ENCODE measurements at places on chromosomes 1 and 21.

GRCh38 chr1:198151688-198152087, 5.1 kb upstream of the NEK7 start:
- peak; percentile 14 for DNase-seq

GRCh38 chr1:94726981-94727685, 93.0 kb upstream of the SLC44A3 start:
- DNase-seq = no peak

DNA sequence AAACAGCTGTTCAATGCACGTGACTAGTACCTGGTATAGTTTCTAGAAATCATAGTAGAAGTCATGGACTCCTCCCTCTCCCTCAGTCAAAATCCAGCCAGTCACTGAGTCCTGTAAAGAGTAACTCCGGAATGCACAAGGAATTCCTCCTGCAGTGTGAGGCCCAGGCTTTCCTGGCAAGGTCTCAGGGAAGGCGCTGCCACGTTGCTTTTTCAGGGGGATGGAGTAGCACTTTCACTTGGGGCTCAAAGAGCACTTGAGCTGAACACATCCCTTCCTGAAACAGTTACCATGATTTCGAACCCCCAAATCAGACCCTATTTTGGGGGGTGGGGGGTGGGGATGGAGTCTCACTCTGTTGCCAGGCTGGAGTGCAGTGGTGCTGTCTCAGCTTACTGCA, 26.4 kb upstream of the LRRC8D start:
- no peak for DNase-seq

- peak; percentile 22 for DNase-seq
Observed at GRCh38 chr1:218344814-218345672, at the start of gene TGFB2. Gene TGFB2 (plus strand): TSS chr1:218345336. CDS start chr1:218346702, 1,366 bp downstream.

- no peak for DNase-seq
Observed at GRCh38 chr1:114263343-114263742, 109.7 kb upstream of the SYT6 start.

DNA sequence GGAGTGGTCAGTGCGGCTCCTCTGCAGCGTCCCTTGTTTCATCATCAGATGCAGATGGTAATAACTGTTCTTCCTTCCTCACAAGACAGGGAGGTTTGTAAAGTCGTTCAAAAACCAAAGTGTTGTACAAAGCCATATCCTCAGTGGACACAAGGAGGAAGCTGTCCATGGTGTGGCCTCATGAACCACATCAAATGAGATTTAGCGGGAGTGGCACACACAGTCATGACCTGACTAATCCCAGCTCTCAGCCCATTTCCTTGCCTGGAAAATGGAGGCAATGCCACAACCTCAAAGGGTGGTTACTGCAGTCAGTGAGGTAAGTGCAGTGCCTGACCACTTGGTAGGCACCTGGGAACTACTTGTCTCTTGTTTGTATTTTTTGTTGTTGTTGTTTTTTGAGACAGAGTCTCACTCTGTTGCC, 13.4 kb downstream of the ENTREP3 start:
- no peak for DNase-seq

DNA sequence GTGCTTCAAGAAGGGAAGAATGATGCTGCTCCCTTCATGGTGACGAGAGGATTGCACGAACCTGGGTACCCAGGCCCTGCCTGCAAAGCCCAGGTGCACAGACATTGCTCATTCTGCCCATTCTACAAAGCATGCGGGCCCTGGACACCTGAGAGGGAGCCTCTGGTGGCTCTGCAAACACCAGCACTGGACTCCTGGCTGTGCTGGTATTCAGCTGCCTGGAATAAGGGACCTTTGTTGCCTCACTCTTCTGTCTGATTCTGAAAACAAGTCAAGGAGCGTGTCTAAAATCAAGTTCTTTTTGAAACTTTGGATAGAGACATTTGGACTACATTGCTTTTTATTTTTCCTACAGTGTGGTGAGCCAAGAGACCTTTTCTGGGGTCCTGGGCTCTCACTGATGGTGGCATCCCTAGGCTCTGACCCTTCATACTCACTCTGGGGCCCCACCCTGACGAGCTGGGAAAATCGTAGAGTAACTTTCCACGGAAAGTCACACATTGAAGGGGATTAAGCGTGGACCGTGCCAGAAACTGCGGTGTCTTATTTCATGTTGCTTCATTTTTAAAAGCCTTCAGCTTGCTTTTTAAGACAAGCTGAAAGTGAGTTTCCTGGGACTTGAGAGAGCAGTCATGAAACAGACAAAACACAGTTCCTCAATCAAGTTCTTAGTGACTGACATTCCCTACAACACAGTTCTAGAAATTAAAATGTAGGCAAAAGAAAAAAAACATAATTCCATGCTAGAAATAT, 24.0 kb downstream of the ABCA4 start:
- DNase-seq = no peak

GRCh38 chr1:227869851-227870305, 54.4 kb downstream of the PRSS38 start:
- DNase-seq = no peak

DNA sequence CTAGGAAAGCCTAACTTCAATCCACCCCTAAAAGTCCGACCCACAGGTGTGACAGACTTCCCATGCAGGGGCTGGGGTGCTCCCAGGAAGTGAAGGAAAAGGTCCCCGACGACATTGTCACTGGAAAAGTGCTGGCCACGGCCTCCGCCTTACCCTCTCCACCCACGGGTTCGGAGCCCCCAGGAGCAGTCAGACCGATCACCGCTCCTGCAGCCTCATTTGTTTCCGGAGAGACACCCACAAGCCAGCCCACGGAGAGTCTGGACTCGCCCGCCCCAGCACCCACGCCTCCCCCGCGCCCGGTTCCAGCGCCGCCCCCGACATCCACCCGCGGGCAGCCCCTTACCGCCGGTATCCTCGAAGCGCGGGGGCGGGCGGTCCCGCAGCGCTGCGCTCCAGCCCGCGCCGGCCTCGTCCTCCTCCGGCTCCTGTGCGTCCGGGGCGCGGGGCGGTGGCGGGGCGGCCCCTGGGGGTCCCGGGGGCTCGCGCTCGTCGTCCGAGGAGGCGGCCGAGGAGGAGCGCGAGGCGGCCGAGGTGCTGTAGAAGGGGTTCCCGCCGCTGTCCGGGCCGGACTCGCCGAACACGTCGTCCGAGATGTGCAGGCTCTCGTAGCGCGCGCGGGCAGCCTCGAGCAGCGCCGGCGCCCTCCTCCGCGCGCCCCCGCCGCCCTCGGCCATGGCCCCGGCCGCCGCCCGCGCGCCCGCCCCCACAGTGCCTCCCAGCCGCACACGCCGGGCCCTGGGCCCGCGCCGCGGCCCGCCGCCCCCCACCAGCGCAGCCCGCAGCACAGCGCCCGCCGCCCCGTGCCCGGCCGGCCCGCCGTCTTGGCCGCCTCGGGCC, 660 bp downstream of the PGBD5 start:
- no peak for DNase-seq

DNA sequence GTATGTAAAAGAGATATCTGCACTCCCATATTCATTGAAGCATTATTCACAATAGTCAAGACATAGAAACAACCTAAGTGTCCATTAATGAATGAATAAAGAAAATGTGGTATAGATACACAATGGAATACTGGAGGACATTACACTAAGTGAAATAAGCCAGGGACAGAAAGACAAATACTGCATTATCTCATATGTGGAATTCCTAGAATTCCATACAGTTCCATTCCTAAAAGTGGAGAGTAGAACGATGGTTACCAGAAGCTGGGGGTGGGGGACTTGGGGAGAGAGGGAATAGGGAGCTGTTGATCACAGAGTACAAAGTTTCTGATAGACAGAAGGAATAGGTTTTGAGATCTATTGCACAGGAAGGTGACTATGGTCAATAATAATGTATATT, 7.4 kb downstream of the TMED5 start:
- no peak for DNase-seq

DNA sequence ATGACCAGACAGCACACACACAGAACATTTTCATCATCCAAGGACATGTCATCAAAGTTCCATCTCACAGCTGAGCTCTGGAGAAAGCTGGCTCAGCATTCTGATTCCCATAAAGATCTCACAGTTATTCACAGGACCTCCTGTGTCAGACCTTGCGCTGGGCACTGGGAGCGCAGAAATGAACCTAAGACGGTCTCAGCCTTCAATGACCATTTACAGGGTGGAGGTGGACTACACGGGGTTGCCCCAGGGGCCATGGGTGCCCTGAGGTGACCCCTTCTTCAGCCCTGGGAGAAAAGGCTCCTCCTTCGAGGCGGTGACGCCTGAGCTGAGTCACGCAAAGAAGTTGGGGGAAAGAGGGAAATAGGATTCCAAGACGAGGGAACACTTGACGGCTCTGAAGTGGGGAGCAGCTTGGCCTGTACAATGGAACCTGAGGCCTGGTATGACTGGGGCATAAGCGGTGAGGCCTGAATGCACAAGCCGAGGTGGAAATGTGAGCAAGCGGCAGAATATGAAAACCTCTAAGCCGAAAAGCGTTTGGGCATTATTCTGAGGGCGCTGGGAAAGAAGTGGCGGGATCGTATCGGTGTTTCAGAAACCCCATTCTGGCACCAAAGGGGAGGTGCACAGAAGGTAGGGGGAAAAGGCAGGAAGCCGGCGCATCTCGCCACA, 797 bp downstream of the CC2D1B start:
- no peak for DNase-seq

DNA sequence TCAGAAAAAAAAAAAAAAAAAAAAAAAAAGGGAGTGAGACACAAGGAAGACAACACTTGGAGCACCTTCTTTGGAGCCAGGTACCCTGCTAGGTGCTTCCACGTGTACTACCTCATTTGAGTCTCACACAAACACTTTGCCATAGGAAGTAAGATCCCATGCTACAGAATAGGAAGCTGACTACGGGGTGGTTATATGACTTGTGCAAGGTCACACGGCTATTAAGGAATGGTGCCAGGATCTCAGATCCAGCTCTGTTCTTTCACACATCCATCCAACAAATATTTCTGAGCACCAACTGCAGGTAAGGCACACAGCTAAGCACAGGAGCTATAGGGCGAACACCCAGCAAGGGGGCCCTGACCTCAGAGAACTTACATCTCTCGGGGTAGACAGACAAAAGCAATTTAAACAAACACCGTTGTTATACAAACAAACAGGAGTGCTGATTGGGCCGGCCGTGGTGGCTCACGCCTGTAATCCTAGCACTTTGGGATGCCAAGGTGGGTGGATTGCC, 22.4 kb downstream of the PTAFR start:
- no peak for DNase-seq

DNA sequence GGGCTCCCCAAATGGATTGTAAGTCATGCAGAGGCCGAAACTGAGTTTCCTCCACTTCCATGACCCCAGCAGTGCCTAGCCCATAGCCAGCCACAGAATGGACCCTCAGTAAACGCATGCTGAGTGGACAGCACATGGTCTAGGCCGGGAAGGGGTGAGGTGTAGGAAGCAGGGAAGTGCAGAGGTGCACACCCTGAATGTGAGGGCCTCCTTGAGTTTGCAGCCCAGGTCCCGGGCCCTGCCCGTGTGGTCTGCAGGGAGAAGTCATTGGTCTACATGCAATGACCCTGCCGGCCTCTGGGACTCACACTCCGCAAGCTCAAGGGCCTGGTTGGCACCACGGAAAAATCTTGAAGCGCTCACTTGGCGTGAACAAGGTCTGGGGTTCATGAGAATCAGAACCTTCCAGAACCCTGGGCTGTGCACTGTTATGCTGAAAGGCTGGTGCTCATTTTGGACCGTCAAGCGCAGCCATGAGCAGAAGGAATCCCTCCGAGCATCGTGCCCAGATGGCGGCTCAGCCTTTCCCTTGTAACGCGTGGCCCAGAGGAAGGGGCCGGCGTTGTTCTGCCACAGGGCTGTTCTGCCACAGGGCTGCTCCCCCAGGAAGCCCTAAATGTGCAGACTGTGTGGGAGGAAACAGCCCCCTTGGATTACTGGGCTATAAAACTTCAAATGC, 66.4 kb downstream of the PSMG1 start:
- no peak for DNase-seq

DNA sequence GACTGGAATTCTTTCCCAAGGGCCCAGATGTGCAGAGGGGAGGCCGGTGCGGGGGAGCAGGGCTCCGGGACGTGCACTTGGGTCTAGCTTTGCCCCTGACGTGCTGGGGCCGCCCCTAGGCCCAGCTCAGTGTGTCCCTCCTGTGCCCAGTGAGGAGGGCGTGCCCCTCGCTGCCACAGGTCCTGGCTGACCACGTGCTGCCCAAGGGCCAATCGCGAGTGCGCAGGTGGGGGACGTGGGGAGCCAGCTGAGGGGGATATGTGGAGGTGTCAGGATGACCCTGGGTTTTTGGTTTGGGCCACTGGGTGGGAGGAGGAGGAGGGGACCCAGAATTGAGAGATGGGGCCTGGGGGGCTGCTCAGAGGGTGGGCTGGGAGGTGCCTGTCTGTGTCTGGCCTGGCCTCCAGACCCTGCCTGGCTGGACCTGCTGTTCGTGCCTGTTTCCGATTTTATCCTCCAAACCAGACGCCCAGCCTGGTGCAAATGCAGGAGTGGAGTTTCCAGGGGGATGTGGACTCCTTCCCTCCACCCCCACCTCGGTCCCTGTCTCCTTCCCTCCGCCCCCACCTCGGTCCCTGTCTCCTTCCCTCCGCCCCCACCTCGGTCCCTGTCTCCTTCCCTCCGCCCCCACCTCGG, 6.1 kb upstream of the RNF223 start:
- no peak for DNase-seq

Data from NCI-H1436 (cell line).